ENCODE measurements at places on chromosomes 16 and 17. TPM values are rescaled to one million over a fixed set of nuclear protein-coding genes. Genes with fewer than 3 reads are reported as not detected.

FOXJ1 gene
- total RNA-seq = not detected

SLC43A2 gene
- total RNA-seq = 1.3 TPM

HES7 gene
- 9.0 TPM for total RNA-seq

ELAC2 gene
- 75.9 TPM for total RNA-seq

SLC12A3 gene
- not detected for total RNA-seq
